ENCODE measurements at places on chromosomes 5 and 9.

GRCh38 chr9:107660976-107661375 is 171.4 kb upstream of the KLF4 start:
- DNase-seq, result no peak

- no peak for DNase-seq
These were observed 29.2 kb downstream of the HSPA4 start for GRCh38 chr5:133081036-133081435.

GRCh38 chr5:150789943-150790611 is 11.5 kb downstream of the SMIM3 start:
- DNase-seq, result peak; percentile 64

GRCh38 chr9:87812375-87813118 is 70.1 kb upstream of the SPATA31E1 start:
- DNase-seq, result peak; percentile 43

- no peak for DNase-seq
These were observed 538.5 kb upstream of the WWC1 start for GRCh38 chr5:167752936-167753335.

- peak; percentile 69 for DNase-seq
These were observed 25.1 kb upstream of the TBC1D2 start for GRCh38 chr9:98280574-98280973.

GRCh38 chr5:97101189-97101910 is 41.1 kb downstream of the LIX1 start:
- DNase-seq, result peak; percentile 27

DNA sequence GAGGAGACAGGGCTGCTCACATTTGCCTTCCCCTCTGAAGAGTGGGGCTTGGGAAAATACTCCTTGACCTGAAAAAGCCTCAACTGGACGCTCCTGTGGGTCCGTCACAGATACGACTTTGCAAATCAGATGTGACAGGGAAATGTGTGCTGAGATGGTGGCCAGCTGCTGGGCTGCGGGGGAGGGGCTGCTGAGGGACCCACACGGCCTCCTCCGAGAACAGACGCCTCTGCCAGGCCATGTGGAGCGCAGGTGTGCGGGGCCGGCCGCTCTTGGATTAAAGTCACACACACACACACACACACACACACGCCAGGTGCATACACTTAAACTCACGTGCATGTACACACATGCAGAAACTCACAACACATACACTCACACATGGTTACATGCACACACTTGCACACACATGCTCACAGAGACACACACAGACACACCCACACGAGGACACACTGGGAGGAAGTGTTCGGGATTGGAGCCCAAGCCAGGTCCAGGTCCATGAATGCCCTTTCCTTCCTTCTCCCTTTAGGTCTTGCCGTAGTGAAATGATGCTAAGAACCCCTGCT is 167.4 kb downstream of the GAPVD1 start:
- no peak for DNase-seq

GRCh38 chr5:136309376-136309775 is 56.0 kb downstream of the TRPC7 start:
- no peak for DNase-seq
